Amygdala (tissue), 56 donors: ENCODE measurements at places on chromosomes 6 and 20.

DNA sequence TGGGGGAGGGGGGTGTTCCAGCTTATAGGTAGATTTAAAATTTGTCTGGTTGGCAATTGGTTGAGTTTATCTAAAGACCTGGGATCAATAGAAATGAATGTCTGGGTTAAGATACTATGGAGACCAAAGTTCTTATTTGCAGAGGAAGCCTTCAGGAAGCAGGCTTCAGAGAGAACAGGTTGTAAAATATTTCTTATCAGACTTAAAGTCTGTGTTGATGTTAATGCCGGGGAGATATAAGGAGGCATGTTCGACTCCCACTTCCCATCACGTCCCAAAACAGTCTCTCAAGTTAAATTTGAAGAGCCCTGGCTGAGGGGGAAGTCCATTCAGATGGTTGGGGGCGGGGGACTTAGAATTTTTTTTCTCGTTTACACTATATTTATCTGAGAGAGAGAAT is 12.3 kb upstream of the BLCAP start:
- no peak for DNase-seq

- DNase-seq = no peak
These were observed 12.8 kb upstream of the DNAAF9 start for GRCh38 chr20:3420211-3420707.

DNA sequence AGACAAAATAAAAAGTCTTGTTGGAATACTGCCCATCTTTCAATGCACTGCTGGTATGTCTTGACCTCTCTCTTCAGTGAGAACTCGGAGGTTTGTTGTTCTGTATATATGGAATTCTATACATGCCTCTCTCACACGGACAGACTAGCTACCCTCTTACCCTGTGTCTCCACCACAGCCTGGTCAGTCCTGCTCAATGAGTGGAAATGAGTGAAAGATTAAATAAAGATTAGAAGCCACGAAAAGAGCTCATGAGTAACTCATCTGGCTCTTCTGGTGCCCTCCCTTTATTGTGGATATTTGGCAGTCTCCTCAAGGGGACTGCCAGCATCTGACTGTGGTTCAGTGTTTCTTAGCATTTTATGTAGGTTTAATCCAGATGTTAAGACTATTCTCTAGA is 262.8 kb upstream of the MAP3K7 start:
- DNase-seq = no peak

GRCh38 chr6:99425647-99426450 is 741 bp upstream of the PNISR start:
- peak; percentile 87 for DNase-seq

GRCh38 chr6:25016014-25016720 is 80.4 kb upstream of the RIPOR2 start:
- DNase-seq = no peak

DNA sequence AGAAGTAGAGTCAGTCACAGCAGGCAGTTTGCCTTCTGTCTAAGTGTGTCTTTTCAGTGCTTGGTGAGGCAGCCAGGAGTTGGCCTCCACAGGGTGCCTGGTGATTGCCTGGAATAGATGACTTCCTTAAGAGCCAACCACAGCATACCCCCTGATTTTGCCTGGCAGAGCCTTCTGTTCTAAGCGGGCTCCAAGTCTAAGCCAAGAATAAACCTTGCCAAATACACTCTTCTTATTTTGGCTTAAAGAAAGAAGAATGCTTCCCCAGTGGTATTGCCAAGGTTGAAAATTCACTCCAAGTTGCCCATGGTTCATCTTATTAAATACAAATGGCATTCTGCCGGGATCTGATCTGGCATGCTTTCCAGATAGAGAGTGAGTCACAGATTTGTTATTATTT is 1424.8 kb upstream of the EYS start:
- DNase-seq = peak; percentile 31

- no peak for DNase-seq
These were observed 9.2 kb downstream of the HSPA1B start for GRCh38 chr6:31836474-31837368.

- DNase-seq = no peak
These were observed 16.3 kb downstream of the OVOL2 start for GRCh38 chr20:18041462-18041861.

- DNase-seq = no peak
These were observed 29.4 kb upstream of the CLIC5 start for GRCh38 chr6:46044881-46045617.

GRCh38 chr6:111804627-111805235 is 68.5 kb downstream of the FYN start:
- DNase-seq = no peak

DNA sequence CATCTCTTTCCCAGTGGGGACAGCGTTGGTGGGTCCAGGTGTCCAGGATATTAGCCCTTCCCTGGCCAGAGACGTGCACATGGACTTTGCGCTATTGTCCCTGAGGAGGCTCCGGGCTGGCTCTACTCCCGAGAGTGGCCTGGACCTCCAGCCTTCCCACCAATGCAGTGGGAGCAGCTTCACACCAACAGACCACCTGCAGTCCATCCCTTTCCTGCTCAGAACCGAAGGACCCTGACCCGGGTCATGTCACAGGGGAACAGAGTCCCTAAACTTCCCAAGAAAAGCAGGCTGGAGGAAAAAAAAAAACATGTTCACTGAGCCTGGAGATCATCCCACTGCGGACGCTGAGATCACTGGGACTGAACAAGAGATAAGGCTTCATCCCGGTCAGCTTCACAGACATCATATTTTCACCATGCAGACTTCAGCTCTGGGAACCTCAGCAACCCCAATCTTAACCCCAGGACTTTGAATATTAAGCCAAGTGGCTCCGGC is 18.3 kb downstream of the ZMYND8 start:
- DNase-seq = no peak

- no peak for DNase-seq
These were observed 6.5 kb downstream of the TGM6 start for GRCh38 chr20:2387180-2387577.

DNA sequence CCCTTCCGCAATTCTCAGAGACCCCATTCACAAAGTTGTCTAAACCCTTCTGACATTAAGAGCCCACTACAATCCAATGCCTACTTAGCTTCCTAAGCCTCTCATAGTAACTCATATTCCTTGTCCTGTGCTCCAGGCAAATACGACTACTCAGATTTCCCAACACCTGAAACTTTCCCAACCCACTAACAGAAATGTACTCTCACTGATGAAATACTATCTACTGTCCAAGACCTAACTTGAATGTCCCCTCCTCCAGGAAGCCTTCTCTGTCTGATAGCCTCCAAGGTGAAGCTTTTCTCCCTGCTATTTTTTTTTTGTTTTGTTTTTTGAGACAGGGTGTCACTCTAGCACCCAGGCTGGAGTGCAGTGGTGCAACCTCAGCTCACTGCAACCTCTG is 30.4 kb downstream of the GPLD1 start:
- no peak for DNase-seq

- no peak for DNase-seq
These were observed 65.5 kb downstream of the PTPRT start for GRCh38 chr20:43124241-43124640.

GRCh38 chr20:13105039-13105438 is 96.3 kb downstream of the SPTLC3 start:
- DNase-seq = no peak

DNA sequence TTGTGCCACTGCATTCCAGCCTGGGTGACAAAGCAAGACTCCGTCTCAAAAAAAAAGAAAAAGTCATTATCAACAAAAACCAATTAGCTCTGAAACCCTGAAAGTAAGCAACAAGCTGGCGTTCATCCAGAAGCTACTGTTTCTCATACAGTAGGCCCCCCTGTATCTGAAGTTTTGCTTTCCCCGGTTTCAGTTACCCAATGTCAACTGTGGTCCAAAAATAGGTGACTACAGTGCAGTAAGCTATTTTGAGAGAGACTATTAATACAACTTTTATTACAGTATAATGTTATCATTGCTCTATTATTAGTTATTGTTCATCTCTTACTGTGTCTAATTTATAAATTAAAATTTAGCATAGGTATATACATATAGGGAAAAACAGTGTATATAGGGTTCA is 135.1 kb downstream of the KIF16B start:
- no peak for DNase-seq

DNA sequence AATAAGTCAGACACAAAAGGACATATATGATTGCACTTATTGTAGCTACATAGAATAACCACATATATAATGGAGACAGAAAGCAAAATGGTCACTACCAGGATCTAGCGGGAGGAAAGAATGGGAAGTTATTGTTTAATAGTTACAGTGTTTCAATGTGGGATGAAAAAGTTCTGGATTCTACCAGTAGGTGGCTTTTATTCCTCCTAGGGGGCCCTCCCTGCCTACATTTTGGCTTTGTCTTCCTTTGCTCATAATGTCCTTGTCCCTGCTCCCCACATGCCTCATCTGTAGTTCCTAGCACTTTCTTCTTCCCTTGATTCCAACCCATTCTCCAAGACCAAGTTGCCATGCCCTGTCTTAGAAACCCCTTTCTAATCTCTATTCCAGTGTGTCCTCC is 16.3 kb downstream of the ZNF133 start:
- no peak for DNase-seq

- DNase-seq = no peak
These were observed 281.8 kb upstream of the PLCB4 start for GRCh38 chr20:8787090-8787489.

DNA sequence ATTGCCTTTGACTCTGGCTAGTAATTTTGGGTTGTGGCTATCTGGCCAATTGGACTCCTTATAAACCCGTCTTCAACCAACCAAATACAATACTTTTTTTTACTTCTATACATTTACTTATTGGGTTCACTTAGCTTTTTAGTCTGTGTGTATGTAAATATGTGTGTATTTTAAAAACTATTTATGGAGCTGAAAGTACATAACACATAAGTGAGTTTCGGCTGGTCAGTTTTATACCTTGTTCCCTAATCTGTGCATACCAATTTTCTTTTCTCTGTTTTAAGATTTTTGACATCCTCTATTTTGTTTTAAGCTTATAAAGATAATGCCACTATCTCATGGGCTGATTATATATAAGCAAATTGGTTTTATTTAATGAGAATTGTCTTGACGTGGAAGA is 129.5 kb downstream of the LRRC1 start:
- no peak for DNase-seq

DNA sequence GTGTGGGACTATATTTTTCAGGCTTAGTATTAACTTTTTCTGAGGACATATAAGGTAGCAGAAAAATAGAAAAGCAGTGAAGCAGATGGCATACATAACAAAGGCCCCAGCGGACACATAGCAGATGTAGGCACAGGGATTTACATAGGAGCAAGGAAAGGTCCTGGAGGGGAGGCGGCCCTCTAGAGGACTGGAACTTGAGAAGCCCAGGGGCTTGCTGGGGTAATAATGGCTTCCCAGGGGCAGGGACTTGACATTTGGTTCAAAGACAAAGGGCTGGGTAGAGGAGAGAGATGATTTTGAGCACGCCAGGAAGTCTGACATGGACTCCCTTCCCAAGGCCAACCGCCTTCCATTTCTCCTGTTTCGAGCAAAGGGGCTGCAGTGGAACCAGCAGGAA is 31.7 kb upstream of the OSTM1 start:
- DNase-seq = no peak

- DNase-seq = no peak
These were observed 83.7 kb downstream of the SULF2 start for GRCh38 chr20:47701612-47702011.

- no peak for DNase-seq
These were observed 238.1 kb downstream of the RNGTT start for GRCh38 chr6:88725111-88725975.

GRCh38 chr6:161586887-161587286 is 313.0 kb upstream of the AGPAT4 start:
- DNase-seq = no peak

GRCh38 chr6:149032599-149033405 is 284.7 kb upstream of the TAB2 start:
- DNase-seq = no peak

DNA sequence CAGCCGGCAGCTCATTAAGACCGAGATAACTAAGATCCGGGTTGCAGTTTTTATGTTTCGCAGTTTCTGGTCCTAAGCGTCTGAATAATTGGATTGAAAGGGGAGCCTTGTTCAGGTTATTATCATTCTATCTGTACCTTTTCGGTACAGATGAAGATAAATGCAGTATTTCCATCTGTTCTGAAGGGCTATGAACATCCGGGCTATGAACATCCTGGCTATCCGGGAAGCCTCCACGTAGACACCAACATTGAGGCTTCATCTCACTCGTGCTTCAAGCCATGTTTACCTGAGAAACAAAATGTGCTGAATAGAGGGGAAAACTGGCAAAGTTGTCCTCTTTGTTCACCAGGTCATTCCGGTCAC is 399 bp upstream of the REPS1 start:
- DNase-seq = no peak

GRCh38 chr6:45965792-45966191 is 49.9 kb downstream of the CLIC5 start:
- DNase-seq = no peak

DNA sequence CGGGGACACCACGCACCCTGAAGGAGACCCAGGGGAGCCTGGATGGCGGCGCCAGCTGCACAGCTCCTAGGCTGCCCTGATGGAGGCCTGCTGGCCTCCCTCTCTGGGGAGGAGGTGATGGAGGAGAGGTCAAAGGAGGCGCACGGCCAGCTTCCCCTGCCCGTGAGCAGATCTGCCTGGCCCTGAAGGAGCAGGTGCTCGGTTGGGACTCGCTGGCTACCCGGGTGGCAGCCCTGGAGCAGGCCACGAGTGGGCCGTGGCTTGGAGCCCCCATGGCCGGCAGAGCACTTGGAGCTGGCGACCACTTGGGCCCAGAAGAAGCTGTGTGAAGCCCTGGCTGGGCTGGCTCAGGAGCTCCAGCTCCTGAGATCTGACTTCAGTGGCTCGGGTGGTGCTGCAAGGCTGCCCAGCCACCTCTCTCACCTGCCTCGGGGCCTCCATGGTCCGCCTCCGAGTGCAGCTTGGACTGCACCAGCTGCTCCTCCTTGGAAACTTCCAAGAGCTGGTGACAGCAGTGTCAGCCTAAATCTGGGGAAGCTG is 7.5 kb upstream of the RAET1E start:
- no peak for DNase-seq
